ENCODE measurements at places on chromosomes 1 and 21.

GRCh38 chr1:234279021-234279420, 94.2 kb upstream of the COA6 start:
- DNase-seq, result no peak

- DNase-seq, result no peak
These were observed 5.1 kb upstream of the EPS8L3 start for GRCh38 chr1:109768820-109769219.

DNA sequence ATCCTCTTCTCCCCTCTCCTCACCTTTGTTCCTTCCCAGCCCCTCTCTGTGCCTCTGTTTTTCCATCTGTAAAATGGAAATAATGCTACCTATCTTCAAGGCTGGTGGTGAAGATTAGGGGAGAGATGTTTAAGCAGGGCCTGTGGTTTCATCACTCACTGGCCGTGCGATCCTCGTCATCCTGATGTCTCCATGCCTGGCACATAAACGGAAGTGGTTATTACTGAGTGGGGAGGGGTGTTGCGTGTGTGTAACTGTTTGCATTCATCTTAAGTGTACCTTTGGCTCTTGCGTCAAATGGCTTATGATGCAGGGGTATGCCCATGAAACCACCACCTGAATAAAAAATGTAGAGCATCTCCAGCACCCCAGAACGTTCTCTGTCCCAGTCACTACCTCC, 17.2 kb upstream of the C1QA start:
- no peak for DNase-seq

- DNase-seq, result no peak
These were observed 189.6 kb upstream of the ST6GALNAC5 start for GRCh38 chr1:76677416-76678405.

DNA sequence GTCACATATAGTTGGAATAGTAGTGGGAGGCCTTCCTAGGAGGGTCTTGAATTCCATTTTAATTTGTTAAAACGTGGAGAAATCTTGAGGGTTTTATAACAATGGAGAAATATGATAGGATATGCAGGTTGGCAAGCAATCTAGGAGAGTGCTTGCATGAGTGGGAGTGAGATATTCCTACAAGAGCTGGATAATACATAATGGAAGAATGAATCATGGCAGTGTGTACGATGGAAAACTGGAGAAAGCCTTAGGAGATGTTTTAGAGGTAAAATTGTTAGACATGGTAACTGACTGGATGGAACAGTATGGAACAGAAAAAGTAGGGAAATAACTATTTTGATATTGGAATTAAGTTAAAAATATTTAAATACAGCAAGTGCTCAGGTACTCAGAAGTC, 352.4 kb downstream of the PTBP2 start:
- no peak for DNase-seq

- DNase-seq, result no peak
These were observed 39.6 kb downstream of the ALG6 start for GRCh38 chr1:63407002-63407401.

- peak; percentile 73 for DNase-seq
These were observed 29.5 kb downstream of the AK4 start for GRCh38 chr1:65177457-65177856.

- DNase-seq, result no peak
These were observed 27.7 kb downstream of the PPP1R12B start for GRCh38 chr1:202376247-202376646.

DNA sequence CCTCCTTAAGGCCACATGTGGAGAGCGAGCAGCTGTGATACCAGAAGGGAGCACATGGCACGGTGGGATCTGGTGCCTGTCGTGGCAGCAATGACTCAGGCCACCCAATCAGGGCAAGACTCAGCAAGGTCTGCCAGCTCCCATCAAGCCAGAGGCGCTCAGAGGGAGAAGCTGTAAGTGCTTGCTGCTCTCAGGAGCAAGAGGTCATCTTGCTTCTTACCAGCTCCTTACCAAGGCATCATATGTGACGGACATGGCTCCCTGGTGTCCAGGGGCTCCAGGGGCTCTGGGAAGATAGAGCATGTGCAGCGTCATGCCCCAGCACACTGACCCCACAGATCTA, 72.9 kb downstream of the ITPKB start:
- no peak for DNase-seq

GRCh38 chr1:68016381-68016780, 34.0 kb downstream of the DIRAS3 start:
- no peak for DNase-seq

- no peak for DNase-seq
These were observed 439.5 kb upstream of the LRRC7 start for GRCh38 chr1:69128204-69128603.

- DNase-seq, result peak; percentile 57
These were observed 5.9 kb upstream of the MYOM3 start for GRCh38 chr1:24117722-24118409.

- DNase-seq, result no peak
These were observed 57.5 kb downstream of the TYW3 start for GRCh38 chr1:74790453-74790852.

- DNase-seq, result no peak
These were observed 824.8 kb downstream of the ADGRL2 start for GRCh38 chr1:82625537-82625936.

DNA sequence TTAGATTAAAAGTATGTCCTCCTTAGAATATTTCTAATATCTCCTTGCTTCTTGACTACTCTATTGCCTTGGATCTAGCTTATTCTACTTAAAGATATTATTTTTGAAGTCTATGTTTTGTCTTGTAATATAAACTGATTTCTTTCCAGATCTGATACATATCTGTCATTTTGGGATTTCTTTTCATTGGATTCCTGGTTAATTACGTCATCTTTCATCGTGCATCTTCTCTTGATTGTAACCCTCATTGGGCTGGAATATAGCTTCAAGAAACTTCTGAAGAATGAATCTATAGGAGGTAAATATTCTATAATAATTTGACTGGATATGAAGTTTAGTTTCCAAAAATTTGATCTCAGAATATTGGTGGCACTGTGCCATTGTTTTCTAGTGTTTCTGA, 12.1 kb downstream of the NTMT2 start:
- DNase-seq, result no peak

DNA sequence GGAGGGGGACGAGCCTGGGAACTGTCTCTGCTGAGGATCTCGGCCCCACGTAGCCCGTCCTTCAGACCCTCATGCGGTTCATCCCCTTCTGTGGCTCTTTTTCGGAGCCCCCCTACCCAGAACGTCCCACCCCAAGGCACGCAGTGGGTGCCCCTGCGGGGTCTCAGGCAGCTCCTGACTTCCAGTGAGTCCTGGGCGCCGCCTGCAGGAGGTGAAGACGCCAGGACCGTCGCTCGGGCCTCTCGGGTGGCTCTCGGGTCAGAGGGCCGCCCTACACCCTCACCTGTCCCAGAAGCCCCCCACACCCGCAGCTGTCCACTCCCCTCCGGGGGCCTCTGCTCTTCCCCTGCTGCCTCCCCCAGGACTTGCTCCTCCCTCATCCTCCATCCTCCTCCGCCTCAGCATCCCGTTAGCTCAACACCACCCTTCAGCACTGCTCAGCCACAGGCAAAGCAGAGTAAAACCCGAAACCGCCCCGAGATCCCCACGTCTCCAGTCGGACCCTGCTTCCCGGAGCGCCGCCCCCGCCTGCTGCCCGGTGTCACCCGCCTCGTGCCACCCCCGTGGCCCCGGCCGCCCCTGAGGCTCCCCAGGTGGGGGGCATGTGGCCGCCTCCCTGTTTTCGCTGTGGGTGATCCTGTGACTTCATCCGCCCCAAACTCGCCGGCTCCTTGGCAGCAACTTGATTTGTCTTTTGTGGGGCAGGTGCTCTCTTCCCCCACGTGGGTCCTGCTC, 13.3 kb upstream of the POFUT2 start:
- DNase-seq, result no peak

GRCh38 chr1:116375887-116376728, 3.1 kb downstream of the ATP1A1 start:
- peak; percentile 56 for DNase-seq

GRCh38 chr1:220734571-220735326, 13.4 kb upstream of the MTARC2 start:
- DNase-seq, result peak; percentile 57

DNA sequence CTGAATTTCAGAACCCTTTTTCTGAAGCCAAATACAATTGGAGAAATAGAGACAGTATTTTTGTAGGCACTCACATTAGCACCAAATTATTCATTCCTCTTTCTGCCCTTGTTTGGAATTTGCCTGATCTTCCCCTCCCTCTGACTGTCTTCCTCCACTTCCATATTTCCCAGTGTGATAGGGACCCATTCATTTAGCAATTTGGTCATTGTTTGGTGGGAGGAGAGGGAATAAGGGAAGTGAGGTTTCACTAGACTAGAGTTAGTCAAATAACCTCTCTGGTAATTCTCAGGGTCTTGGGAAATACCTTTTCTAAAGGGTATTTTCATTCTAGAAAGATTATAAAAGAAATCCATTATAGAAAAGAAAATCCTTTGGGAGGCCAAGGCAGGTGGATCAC, 31.0 kb upstream of the MTMR11 start:
- no peak for DNase-seq

DNA sequence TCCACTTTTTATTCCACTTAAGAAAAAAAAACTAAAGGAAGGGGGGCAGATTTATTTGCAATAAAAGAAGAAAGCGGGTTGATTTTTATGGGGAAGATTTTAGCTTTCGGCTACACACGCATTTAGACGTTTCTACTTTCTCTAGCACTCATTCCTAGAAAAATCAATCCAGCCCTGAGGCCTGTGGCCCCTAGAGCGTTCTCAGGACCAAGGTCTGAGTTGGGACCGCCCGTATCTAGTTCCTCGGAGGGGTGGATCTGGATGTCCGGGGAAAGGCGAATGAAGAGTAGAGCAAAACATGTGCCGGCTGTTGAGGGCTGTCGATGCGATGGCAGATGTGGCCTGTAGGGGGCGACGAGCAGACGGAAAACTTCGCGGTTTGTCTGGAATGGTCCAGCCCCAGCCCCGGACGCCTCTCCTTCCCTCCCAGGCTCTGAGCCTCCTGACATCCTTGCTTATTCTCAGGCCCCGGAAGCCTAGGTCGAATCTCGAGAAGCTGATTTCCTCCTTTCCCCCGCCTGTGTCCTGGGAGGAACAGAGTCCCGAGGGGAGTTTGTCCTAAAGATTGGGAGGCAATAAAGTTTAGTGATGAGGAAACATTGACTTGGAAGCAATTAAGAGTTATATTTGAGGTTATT, 5.2 kb downstream of the FOXD3 start:
- DNase-seq, result peak; percentile 87

- no peak for DNase-seq
These were observed 21.5 kb downstream of the FGGY start for GRCh38 chr1:59318271-59318860.

- no peak for DNase-seq
These were observed 16.6 kb upstream of the EDEM3 start for GRCh38 chr1:184771190-184771691.

GRCh38 chr1:85450832-85451231, 14.1 kb downstream of the DDAH1 start:
- no peak for DNase-seq

GRCh38 chr21:26124421-26124833, 46.1 kb downstream of the APP start:
- DNase-seq, result no peak

DNA sequence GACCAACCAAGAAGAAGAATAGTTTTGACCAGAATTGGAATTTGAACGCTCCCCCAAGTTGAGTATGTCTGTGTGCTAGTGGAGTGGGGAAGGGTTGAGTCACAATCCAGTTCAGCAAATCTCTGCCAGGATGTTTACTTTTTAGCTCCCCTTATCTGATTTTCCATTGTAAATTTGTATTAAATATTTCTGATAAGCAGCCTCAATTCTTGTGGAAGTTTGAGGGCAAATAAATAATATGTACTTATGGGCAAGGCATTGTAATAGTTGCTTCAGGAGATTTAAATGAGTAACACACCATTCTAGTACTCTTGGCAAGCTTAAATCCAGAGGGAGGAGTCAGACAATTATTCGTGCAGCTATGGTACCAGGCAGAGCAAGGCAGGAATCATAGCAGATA, 14.4 kb downstream of the CXADR start:
- DNase-seq, result peak; percentile 10

GRCh38 chr1:101145449-101145820, 91.4 kb upstream of the S1PR1 start:
- DNase-seq, result no peak

- no peak for DNase-seq
These were observed 30.7 kb downstream of the ALPL start for GRCh38 chr1:21539933-21540332.

DNA sequence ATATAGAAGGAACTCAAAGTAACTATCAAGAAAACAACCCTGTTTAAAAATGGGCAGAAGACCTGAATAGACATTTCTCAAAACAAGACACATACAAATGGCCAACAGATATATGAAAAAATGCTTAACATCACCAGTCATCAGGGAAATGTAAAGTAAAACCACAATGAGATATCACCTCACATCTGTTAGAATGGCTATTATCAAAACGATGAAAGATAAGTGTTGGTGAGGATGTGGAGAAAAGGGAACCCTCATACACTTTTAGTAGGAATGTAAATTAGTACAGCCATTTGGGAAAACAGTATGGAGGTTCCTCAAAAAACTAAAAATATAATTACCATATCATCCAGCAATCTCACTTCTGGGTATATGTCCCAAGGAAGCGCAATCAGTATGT, 3.0 kb downstream of the CTSS start:
- DNase-seq, result no peak

GRCh38 chr21:42461881-42462877, 33.8 kb downstream of the RSPH1 start:
- no peak for DNase-seq

DNA sequence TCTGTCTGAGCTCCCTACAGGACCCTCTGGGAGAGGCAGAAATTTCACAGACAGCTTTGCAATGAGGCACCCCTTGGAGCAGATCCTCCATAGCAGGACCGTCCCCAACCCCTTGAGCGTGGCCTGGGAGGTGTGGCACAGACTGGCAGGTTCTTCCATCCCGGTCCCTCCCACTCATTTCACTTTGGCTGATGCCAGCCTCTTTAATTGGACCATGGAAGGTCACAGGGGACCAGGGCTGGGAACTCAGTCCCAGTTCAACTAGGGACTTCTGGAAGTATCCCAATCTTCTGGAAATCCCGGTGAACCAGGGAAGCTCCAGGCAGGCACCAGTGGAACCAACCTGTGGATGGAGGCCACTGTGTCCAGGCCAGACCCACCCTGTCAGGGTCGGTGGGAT, 83.7 kb downstream of the SPSB1 start:
- no peak for DNase-seq

DNA sequence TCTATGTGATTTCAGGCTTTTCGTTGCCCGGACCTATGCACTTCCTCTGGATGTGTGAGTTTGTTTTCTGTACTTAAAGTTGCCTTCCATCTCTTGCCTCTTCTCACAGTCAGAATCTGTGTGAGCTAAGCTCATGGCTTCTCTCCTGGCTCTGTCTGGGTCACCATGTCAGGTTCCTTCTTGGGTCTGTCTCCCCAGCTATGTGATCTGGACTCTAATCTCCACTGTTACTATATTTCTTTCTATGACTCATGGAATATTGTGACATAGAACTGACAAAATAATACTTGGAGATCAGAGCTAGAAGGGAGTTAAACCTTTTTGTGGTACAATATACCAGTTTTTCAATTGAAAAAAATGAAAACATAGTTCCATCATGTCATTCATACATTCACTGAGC, 172.7 kb upstream of the FGGY start:
- DNase-seq, result no peak

- no peak for DNase-seq
These were observed 108.1 kb upstream of the CSF3R start for GRCh38 chr1:36590771-36591170.

GRCh38 chr1:218462587-218462986, 117.5 kb downstream of the TGFB2 start:
- DNase-seq, result no peak
